ENCODE measurements at places on chromosomes 6 and 20. TPM values are rescaled to one million over a fixed set of nuclear protein-coding genes. Genes with fewer than 3 reads are reported as not detected.

DNA sequence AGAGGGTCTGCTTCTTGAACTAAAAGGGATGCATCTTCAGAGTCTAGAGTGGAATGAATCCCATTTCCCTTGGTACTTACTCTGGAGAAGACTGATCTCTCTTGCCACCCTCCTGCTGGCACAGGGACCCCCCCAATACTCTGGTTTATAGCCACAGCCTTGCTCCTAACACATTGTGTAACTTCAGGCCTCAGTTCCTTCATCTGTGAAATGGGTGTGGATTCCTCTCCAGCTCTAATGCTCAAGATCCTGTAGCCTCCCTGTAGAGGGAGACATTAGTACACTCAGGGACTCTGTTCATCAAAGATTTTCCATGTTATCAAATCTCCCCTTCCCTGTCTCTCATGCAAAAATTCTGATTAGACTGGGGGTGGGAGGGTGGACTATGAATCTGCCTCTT lies 315.7 kb upstream of the MOCS1 start:
- no peak for DNase-seq

DNA sequence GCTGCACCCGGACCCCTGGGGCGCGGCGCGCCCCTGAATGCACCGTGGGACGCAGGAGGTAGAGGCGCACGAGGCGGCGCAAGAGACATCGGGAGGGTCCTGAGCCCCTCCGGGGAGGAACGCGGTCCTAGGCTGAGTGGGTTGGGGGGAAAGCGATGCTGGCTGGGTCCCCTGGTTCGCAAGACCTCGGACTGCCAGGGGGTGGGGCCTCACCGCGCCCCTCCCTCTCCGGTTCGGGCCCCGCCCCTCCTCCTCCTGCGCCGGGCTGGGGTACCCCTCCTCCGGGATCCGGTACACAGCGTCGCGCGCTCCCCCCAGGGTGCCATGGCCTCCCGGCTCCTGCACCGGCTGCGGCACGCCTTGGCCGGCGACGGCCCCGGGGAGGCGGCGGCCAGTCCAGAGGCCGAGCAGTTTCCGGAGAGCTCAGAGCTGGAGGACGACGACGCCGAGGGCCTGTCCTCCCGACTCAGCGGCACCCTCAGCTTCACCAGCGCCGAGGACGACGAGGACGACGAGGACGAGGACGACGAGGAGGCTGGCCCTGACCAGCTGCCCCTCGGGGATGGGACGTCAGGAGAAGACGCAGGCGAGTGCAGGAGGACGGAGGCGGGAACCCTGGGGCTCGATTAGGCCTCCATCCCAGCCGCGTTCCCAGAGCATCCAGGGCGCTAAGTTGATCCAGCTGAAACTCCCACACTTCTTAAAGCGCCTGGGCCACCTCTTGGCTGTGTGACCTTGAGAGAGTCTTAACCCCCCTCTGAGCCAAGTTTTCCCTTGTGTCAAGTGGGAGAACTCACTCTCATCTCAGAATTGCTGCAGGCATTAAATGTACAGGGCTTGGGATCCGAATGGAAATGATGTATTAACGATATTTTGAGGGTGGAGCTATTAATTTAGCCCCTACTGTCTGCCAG lies 541 bp downstream of the SNX21 start:
- DNase-seq: no peak

Gene SLC32A1
- 2.0 TPM for polyA plus RNA-seq

Gene TAF8
- polyA plus RNA-seq: 20.6 TPM

- DNase-seq: no peak
These were observed 12.8 kb downstream of the RGS17 start for GRCh38 chr6:153117986-153118879.

Gene DOK5
- polyA plus RNA-seq: 34.3 TPM

Gene CCN5
- 0.10 TPM for polyA plus RNA-seq

Gene OVOL2
- polyA plus RNA-seq: 0.54 TPM

- DNase-seq: no peak
These were observed 29.4 kb upstream of the KIF3B start for GRCh38 chr20:32248043-32248442.

GRCh38 chr20:32287231-32287638 lies 9.8 kb downstream of the KIF3B start:
- DNase-seq: no peak

DNA sequence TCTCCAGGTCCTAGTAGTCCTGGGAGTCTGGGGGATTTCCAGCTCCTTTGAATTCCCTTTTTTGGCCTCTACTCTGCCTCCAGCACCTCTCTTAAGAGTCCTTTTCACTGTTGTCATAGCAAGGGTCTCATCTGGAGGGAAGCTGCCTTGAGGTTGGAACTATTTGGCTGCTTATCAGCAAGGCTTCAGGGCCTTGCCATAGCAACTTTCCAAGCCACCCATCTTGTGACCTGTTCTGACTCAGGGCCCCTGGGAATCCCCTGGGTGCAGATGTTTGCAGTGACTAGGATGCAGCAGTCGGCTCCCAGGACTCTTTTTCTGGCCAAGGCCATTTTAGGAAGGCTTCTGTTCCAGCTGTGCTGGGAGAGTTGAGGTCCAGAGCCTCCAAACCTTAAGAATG lies 12.4 kb downstream of the PKIG start:
- no peak for DNase-seq

Gene HLA-DQA1
- 2.2 TPM for polyA plus RNA-seq

- no peak for DNase-seq
These were observed 29.2 kb upstream of the DSP start for GRCh38 chr6:7512320-7512719.

Gene ID4
- 185 TPM for polyA plus RNA-seq

- DNase-seq: no peak
These were observed 25.6 kb upstream of the ID4 start for GRCh38 chr6:19811397-19812079.

Gene SLC17A3
- 0.89 TPM for polyA plus RNA-seq

DNA sequence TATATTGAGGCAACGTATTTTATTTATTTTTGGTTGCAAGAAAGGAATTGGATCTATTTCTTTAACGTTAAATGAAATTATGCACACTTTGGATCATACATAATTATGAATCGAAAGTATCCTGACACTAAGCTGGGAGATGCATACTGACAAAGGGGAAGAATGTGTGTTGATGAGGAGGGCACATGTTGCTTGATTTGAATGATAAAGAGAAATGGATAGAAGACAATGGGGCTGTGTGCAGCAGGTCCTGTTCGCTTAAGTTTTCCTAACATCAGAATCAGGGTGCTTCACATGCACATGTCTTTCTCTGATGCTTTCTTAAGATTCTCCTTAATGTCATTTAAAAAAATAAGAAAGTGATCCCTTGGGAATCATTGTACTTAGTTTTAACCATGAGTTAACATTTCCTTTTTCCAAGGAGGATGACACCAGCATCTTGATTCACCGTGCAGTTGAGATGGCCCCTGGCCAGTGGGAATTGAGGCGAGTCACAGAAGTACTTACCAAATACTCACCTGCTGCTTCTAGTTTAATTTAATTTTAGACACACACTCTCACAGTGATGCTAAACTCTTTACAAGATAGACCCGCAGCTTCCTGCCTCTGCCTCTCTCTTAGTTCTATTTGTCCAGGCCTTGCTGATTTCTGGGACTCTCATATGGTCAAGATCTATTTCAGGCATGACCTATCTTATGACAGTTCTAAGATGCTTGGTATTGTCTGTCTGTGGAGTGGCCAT lies 116.5 kb downstream of the CLIC5 start:
- no peak for DNase-seq

DNA sequence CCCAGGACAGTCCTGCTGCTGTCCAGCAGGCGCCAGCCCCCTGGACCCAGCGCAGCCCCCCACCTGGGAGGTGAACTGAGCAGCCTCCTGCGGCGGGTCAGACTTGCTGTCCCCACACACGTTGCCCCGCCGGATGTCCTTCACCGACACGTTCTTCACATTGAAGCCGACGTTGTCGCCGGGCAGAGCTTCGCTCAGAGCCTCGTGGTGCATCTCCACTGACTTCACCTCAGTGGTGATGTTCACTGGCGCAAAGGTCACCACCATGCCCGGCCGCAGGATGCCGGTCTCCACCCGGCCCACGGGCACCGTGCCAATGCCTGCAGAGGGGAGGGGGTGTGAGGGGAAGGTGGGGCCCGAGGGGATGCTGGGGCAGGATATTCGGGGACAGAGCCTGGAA lies 8.5 kb downstream of the EEF1A2 start:
- DNase-seq: no peak
